ENCODE measurements at places on chromosomes 1 and 21. TPM values are rescaled to one million over a fixed set of nuclear protein-coding genes. Genes with fewer than 3 reads are reported as not detected.

- DNase-seq: no peak
Observed at GRCh38 chr1:195278644-195279043, 1329.6 kb downstream of the KCNT2 start.

- no peak for DNase-seq
Observed at GRCh38 chr1:209689477-209689876, 14.3 kb downstream of the G0S2 start.

DNA sequence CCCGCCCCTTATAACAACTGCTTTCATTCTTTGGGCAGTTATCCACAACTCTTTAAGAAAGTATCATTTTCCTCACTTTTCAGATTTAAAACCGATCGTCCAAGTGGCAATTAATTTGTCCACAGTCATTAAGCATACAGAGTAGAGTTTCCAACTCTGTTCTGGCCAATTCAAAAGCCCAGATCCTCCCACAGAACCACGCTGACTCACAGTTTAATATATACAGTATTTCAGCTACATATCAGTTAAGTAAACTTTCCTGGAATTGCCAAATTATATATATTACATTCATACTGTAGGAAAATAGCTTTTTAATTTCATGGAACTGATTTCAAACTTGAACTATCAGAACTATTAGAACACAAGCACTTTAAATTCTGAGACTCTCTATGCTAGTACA lies 163.8 kb upstream of the ESRRG start:
- DNase-seq: no peak

DNA sequence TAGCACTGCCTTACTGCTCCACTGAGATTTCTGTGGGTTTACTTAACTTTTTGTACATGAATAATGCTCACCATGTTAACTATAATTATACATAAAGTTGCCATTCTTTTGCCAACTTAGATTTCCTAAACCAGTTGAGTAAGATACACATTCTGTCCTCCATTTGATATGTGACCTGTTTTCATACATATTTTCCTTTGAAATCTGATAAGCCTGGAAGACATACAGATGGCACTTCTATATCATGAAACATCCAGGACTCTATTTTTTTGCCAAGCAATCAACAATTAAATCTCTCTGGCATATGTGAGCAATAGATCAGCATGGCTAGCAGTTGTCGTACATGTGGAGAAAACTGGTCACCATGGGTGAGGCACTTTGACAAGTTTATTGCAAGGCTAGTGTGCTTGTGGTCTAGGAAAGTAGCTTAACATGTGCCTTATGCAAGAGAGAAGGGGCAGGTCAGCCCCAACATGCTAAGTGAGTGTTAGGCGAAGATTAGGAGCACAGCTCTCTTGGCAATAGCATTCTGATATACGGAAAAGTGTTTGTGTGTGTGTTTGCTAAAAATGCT lies 14.2 kb downstream of the PRRX1 start:
- no peak for DNase-seq

DNA sequence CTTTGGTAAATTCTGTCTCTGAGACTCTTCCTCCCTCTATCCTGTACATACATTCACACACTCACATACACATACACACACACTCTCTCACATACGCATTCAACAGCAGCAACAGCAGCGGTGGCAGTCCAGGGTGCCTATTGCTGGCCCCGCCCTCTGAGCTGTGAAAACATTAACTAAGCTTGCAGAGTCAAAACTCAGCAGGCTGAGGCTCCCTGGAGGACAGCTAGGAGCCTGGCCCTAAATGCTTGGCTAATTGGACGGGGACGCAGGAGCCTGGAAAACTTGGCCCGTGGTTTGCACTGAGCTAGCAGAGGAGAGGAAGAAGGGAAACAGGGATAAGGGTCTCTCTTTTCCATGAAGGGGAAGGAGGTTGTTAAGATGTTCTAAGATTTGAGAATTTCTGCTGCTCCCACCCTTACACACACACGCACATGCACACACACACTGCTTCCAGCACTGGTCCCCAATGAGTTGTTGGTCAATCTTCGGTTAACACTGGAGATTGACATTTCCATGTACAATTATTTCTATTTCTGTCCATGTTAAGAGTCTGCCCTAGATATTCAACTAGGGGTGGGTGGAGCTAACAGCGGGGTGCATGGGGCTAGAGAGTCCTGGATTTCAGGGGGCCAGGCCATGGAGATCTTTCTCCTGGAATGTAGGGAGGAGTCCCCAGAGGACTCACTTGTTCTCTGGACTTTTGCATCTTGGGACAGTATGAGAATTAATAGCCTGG lies 94.2 kb downstream of the PLXNA2 start:
- DNase-seq: peak; percentile 40

DNA sequence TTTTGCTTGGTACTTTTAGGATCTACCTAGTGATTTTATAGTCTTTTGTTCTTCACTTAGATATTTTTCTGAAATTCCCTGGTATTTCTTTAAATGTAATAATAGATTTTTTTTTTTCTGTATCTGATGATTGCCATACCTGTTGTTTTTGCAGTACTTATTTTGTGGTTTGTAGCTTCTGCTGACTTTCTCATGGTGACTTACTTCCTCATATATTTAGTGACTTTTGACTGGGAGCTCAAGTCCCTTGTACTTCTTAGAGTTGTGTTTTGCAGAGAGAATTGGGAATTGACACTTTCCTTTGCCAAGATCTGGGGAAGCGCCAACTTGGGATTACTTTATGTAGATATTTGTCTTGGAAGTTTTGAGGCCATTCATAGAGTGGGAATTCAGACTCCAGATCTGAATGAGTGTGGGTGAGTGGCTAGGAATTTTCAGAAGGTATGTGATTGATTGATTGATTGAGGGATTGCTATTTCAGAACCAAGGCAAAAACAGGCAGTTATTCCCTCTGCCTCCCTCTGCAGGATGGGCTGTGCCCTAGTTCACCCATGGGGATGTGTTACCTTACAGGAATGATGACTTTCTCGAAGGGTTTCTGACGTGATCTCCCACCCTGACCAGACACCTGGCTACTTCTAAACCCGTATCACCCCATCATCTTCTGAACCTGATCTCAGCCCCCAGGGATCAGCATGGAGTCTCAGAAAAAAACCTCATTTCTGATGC lies 219.5 kb downstream of the URB2 start:
- DNase-seq: no peak

GRCh38 chr1:248807067-248807737 lies 18.5 kb downstream of the SH3BP5L start:
- DNase-seq: peak; percentile 60

- DNase-seq: no peak
Observed at GRCh38 chr1:58611861-58612385, 34.9 kb upstream of the TACSTD2 start.

The TRNP1 gene
- total RNA-seq: 25.5 TPM

The KRTAP7-1 gene
- total RNA-seq: not detected

The CLIC6 gene
- total RNA-seq: 2.6 TPM

The NR5A2 gene
- 0.51 TPM for total RNA-seq

The JTB gene
- total RNA-seq: 60.2 TPM

All from heart left ventricle (tissue), 16 donors.